Fibroblast of pulmonary artery (primary cell): ENCODE measurements at places on chromosomes 13 and 19.

DNA sequence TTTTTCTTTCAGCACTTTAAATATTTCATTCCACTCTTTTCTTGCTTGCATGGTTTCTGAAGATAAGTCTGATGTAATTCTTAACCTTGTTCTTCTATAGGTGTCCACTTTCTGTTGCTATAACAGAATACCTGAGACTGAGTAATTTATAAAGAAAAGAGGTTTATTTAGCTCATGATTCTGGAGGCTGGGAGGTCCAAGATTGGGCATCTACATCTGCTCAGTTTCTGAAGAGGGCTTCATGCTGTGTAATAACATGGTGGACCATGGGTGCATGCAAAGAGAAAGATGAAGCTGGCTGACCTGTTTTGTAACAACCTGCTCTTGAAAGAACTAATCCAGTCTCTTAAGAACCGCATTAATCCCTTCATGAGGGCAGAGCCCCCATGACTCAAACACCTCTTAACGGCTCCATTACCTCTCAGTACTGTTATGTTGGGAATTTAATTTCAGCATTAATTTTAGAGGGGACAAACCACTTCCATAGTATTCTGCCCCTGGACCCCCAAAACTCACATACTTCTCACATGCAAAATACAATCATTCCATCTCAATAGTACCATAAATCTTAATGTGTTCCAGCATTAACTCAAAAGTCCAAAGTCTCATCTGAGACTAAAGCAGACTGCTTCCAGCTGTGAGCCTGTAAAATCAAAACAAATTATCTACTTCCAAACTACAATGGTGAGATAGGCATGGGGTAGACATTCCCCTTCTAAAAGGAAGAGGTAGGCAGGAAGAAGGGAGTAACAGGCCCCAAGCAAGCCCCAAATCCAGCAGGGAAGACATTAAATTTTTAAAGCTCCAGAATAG, 9.6 kb upstream of the FGF9 start:
- DNase-seq = no peak

- peak; percentile 70 for DNase-seq
Measured at GRCh38 chr19:55080968-55081769, 5.5 kb downstream of the EPS8L1 start.

GRCh38 chr19:56162258-56162657, 13.6 kb upstream of the GALP start:
- DNase-seq = peak; percentile 52

DNA sequence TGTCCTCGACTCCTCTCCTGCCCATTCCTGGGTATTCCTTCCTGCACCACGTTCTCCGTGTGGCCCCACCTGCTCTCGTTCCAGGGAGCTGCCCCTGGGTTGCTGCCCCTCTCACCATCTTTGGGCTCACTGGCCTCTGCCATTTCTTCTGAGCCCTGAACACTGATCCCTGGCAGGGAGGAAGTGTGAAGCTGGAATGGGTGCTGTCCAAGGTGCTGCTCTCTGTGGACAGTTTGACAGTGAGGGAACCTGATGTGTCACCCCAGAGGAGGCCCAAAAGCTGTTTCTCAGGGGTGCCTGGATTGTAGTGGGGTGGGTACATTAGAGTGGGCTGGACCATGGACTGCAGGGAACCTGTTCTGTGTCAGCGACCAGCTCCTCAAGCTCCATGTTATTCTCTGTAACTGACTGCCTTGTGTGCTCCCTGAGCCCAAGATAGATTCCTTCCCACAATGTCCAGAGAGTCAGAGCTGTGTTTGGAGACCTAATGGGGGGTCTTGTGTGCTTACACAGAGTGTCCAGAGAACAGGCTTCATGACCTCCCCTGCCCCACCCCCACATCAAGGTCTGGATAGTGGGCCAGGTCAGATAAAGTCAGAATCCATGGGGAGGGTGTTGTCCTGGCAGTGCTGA, 7.2 kb upstream of the CEACAM8 start:
- DNase-seq = peak; percentile 46

GRCh38 chr19:47176627-47177090, 46.0 kb downstream of the SAE1 start:
- peak; percentile 96 for DNase-seq

GRCh38 chr13:110424569-110425443, 117.7 kb downstream of the COL4A2 start:
- no peak for DNase-seq

DNA sequence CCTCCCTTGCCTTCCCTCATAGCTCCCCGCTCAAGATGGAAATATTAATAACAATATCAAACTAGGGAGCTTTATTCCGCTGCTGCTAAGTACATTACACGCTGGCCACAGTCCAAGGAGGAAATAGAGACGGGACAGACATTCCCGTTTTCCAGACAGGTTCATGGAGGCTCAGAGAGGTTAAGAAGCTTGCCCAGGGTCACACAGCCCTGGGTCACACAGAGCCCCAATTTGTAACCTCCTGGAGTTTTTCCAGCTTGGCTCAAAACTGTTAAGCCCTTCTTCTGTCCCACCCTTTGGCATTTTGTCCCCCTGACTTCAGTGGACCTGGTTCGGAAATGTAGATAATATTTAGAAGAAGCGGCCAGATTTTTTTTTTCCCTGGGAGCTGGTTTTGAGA, 2.0 kb downstream of the BICRA start:
- no peak for DNase-seq

DNA sequence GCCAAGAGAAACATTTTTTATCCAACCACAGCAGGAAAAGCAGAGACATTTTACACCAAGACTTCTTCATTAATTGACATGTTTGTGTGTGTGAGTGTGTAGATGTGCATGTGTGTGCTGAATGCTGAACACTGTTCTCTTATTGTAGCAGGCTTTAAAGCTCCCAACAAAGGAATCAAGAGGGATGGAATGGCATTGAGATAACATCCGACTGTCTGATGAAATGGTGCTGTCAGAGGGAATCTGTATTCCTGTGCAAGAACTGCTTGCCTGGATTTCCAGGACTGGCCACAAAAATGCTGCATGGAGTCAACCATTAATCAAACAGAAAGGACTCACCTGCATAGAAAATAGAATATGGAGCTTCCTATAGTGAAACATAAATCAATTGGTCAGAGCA, 354.0 kb downstream of the UQCRFS1 start:
- DNase-seq = no peak

DNA sequence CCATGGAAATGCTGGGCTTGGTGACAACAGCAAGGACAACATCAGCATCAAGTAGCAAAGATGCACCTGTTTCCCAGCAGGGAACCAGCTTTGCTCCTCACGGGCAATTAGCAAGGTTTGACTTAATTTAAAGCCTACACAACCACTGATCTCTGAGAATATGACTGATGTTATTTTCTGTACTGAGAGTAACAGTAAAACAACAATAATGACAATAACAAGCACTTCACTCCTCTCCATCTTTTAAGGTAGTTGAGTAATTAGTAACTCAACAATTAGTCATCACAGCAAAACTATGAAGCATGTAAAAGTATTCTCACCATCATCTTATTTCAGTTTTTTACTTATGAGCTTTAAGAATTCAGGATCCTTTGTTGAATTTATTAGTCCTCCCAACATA, 37.3 kb downstream of the ENOX1 start:
- no peak for DNase-seq

DNA sequence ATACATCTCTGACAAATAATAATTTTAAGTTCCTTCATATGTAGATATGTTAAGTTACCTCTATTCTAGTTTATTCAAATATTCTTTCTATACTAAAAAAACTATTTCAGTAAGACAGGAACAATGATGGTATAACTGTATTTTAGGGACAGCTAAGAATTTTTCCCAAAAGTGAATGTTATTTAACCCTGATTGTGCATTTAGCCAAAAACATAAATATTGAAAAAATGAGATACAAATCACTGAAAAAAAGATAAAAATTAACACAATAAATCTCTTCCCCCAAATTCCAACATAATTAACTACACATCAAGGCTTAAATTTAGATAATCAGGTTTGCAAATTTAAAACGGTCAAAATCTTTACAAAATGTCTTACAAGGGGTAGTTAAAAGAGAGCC, 58.1 kb downstream of the KCNRG start:
- DNase-seq = no peak

- no peak for DNase-seq
Measured at GRCh38 chr19:44878120-44878865, 12.8 kb upstream of the TOMM40 start.

DNA sequence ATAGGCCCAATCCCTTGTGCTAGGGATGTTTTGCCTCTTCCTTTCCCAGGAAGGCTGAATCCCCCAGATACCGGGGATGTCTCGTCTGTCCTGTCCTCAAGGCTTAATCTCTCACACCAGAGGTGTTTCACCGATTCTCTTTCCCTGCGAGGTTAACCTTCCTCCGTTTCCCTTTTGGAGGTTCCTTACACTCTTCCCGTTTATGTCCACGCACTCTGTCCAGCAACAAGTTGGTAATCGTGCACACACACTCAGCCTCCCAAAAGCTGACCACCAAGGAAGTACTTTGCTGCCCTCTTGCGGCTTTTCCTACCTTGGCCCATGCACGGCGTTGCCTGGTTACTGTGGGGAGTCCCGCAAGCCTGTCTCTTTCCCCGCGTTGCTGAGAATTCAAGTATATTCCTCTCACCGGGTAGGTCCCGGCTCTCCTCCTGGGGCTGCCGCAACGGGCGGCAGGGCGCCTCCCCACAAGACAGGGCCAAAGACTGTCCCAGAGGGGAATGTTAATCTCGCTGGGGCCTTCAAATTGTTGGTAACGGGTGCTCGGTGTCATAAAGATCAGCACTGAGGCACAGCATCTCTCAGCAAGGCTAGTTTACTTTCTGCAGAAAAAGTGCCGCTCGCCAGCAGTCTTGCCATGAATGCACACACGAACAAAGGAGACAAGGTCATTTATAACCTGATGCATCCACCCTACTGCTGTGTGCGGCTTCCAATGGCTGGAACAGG, 36.7 kb upstream of the CD177 start:
- DNase-seq = peak; percentile 11

- peak; percentile 13 for DNase-seq
Measured at GRCh38 chr13:28137596-28137995, 749 bp upstream of the PAN3 start.

DNA sequence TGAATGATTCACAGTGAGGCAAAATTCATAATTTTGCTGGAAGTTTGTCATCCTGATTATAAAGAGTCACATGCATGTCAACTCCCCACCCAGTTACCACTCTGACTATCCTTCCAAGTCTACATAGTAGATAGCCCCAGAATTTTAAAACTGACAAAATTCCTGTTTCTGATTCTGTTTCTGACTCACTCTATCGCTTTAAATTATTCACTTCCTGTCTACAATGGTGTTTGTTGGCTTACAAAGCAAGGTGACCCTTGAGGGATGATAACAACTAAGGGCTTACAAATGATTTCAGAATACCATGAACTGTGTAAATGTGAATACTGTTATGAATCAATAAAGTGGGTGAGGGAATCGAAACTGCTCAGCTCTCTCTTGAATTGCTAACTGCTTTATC, 98.7 kb upstream of the KL start:
- DNase-seq = peak; percentile 33

DNA sequence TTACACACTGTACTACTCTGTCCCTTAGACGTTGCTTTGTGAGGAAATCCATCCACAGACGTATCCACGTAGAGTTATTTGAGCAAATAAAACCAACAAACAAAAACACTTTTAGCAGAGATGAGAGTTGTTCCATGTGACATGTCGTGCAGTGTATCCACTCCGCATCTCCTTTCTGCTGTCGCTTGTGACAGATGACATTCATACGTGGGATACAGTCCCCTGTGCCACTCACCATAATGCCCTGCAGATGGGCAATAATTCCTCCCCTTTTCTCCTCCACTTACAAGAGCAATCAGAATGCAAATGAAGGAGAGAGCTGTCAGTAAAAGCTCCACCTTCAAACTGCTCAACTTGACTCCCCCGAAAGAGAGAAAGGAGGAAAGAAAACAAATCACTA, 26.0 kb downstream of the IRS2 start:
- no peak for DNase-seq

DNA sequence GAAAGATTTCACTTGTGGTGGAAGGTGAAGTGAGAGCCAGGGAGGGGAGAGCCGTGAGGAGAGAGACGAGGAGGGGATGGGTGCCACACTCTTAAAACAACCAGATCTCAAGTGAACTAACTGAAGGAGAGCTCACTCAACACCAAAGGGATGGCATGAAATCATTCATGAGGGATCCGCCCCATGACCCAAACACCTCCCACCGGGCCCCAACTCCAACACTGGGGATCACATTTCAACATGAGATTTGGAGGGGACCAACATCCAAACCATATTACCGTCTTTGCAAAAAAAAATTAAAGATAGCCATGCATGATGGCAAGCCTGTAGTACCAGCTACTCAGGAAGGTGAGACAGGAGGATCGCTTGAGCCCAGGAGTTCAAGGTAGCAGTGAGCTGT, 34.9 kb upstream of the POP4 start:
- no peak for DNase-seq

DNA sequence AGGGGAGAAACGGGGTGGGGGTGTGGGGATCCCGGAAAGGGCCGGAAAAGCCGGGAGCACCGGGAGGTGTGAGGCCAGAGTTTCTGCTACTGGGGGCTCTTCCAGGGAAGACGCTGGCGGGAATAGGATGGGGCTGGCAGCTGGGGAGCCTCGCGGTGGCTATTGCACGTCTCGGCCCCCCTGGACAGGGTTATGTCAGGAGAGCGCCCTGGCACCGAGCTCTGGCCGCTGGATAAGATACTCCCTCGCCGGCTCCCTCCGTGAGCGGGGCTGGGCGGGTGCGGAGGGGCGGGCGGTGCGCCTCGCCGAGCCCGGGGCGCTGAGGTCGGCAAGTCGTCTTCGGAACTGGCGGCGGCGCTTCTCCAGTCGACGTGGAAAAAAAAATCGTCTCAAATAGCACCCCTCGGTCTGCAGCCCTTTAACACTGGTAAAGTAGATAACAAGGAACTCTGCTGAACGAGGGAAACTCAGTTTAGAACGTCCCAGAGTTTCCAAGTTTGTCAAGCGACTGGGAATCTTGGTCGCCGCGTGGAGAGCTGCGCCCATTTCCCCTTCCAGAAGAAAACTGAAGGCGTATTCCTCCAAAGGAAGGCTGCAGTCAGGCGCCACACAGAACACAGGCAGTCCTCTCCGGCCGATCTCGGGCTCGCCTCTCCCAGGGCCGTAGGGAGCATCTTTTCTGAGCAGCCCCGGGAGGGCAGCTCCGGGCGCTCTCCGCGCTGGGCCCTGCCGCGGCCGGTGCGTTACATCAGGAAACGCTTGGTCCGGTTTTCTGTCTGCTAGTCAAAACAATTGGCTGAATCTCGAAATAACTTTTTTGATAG, 115.1 kb downstream of the KCNRG start:
- DNase-seq = peak; percentile 69

DNA sequence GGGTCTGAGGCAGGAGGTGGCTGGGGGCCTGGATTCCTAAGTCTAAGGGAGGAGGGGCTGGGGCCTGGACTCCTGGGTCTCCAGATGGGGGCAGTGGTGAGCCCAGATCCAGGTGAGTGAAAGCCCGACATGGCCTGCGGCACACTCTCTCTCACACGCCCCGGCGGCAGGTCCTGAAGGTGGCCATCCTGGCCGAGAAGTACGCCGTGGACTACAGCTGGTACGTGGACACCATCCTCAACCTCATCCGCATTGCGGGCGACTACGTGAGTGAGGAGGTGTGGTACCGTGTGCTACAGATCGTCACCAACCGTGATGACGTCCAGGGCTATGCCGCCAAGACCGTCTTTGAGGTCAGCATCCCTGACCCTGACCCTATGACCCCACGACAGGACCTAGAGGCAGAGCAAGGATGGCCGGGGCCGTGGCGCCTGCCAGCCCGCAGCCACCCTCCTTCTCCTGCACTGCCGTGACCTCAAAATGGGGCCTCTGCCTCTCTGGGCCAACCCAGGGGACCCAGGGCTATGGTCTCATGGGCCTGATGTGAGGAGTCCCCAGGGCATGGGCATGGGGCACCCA, 13.2 kb downstream of the FUZ start:
- DNase-seq = no peak
